ENCODE measurements at places on chromosomes 11 and 22.

DNA sequence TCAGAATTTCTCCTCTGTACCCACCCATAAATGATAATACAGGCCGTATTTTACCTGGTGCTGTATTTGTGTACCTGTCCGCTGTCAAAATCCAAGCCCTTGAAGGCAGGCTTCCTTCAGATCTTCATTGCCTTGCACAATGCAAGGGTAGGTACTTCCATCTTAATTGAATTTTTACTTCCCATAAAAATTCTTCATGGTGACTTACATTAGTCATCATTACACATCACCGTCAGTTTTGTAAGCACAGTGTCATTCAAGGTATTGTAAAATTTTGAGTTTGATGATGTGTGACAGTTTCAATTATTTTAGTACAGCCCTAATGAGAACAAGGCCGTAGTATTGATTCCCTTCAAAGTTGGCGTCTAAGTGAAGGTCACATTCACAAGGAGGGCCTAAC is 770 bp upstream of the TSG101 start:
- no peaks in the 10 kb centered on the region for H3K36me3 ChIP-seq
- H3K4me3 ChIP-seq: peak overlapping the region; percentile 52
- peaks cover 13% of the 10 kb centered on the region for H3K4me1 ChIP-seq
- no peaks in the 10 kb centered on the region for H3K27me3 ChIP-seq
- no peak for DNase-seq

- H3K27me3 ChIP-seq: no peaks in the 10 kb centered on the region
- H3K27ac ChIP-seq: no peak overlapping the region
- H3K4me1 ChIP-seq: no peaks in the 10 kb centered on the region
- H3K36me3 ChIP-seq: no peaks in the 10 kb centered on the region
- DNase-seq: no peak
- no peak overlapping the region for H3K4me3 ChIP-seq
These were observed 65.9 kb downstream of the PRR5L start for GRCh38 chr11:36361901-36362391.

DNA sequence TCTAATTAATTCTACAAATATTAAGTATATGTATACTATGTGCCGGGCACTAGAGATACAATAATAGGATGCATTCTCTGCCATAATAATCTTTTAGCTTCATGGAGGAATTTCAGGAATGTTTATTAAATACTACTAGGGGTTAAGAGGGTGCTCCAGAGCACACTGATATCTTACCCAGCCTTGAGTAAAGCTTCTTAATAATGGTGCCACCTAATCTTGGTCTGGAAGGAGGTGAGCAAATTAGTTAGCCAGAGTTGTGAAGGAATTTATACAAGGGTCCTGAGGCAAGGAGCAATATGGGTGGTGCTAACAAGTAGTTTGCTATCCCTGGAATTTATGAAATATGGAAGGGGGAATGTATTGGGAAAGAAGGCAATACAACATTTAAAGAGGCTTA is 21.7 kb downstream of the ELP4 start:
- H3K27ac ChIP-seq: no peak overlapping the region
- H3K27me3 ChIP-seq: no peaks in the 10 kb centered on the region
- H3K4me3 ChIP-seq: no peak overlapping the region
- DNase-seq: no peak
- H3K4me1 ChIP-seq: no peaks in the 10 kb centered on the region
- H3K36me3 ChIP-seq: no peaks in the 10 kb centered on the region

- H3K4me3 ChIP-seq: peak overlapping the region; percentile 89
- no peaks in the 10 kb centered on the region for H3K27me3 ChIP-seq
- no peaks in the 10 kb centered on the region for H3K36me3 ChIP-seq
- peak; percentile 54 for DNase-seq
These were observed 16.6 kb upstream of the SPTBN2 start for GRCh38 chr11:66745356-66746235.

- peak; percentile 71 for DNase-seq
- no peaks in the 10 kb centered on the region for H3K36me3 ChIP-seq
- H3K27me3 ChIP-seq: no peaks in the 10 kb centered on the region
- no peak overlapping the region for H3K27ac ChIP-seq
- no peak overlapping the region for H3K4me3 ChIP-seq
These were observed 298.3 kb downstream of the NTM start for GRCh38 chr11:131668500-131669400.

- no peaks in the 10 kb centered on the region for H3K4me1 ChIP-seq
- no peaks in the 10 kb centered on the region for H3K27me3 ChIP-seq
- H3K27ac ChIP-seq: no peak overlapping the region
- H3K36me3 ChIP-seq: no peaks in the 10 kb centered on the region
- no peak overlapping the region for H3K4me3 ChIP-seq
These were observed 151.4 kb downstream of the FBXO7 start for GRCh38 chr22:32625985-32626384.

- no peak overlapping the region for H3K4me3 ChIP-seq
- no peaks in the 10 kb centered on the region for H3K36me3 ChIP-seq
- peak; percentile 58 for DNase-seq
- no peak overlapping the region for H3K27ac ChIP-seq
- no peaks in the 10 kb centered on the region for H3K27me3 ChIP-seq
These were observed 1.9 kb upstream of the PEX26 start for GRCh38 chr22:18075720-18076497.

GRCh38 chr11:96103102-96103501 is 179.2 kb upstream of the MTMR2 start:
- H3K36me3 ChIP-seq: no peaks in the 10 kb centered on the region
- no peak for DNase-seq
- no peak overlapping the region for H3K27ac ChIP-seq
- H3K27me3 ChIP-seq: no peaks in the 10 kb centered on the region

GRCh38 chr22:20464096-20464614 is 26.5 kb upstream of the SCARF2 start:
- no peaks in the 10 kb centered on the region for H3K4me1 ChIP-seq
- peaks cover 9% of the 10 kb centered on the region for H3K36me3 ChIP-seq
- no peaks in the 10 kb centered on the region for H3K27me3 ChIP-seq
- DNase-seq: no peak
- no peak overlapping the region for H3K27ac ChIP-seq
- H3K4me3 ChIP-seq: no peak overlapping the region

GRCh38 chr11:93039531-93040240 is 70.2 kb downstream of the MTNR1B start:
- no peaks in the 10 kb centered on the region for H3K27me3 ChIP-seq
- no peak for DNase-seq
- H3K4me3 ChIP-seq: no peak overlapping the region
- H3K36me3 ChIP-seq: no peaks in the 10 kb centered on the region
- no peak overlapping the region for H3K27ac ChIP-seq

GRCh38 chr11:71223081-71223405 is 29.3 kb downstream of the SHANK2 start:
- H3K4me3 ChIP-seq: no peak overlapping the region
- no peaks in the 10 kb centered on the region for H3K27me3 ChIP-seq
- H3K36me3 ChIP-seq: no peaks in the 10 kb centered on the region
- H3K27ac ChIP-seq: no peak overlapping the region

GRCh38 chr11:9722023-9722422 is 58.1 kb downstream of the SWAP70 start:
- no peaks in the 10 kb centered on the region for H3K27me3 ChIP-seq
- H3K4me1 ChIP-seq: peaks cover 24% of the 10 kb centered on the region
- no peak overlapping the region for H3K4me3 ChIP-seq
- no peaks in the 10 kb centered on the region for H3K36me3 ChIP-seq
- no peak for DNase-seq

DNA sequence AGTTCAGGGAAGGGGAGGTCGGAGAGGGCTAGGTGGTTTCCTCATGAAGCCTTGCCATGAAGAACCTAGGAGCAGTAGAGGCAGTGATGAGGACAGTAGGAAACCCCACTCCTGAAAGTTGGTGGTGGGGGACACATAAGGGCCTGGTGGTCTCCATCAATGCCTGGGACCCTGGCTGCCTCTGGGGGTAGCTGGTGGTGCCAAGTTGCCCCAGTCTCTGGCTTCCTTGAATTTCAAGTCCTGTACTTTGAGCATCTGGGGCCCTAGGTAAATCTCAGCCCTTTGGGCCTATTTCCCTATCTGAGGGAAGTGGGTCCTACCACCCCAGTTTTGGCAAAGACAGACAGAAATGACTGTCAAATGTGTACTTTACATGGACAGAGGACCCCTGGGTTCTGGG is 28.1 kb downstream of the AMPD3 start:
- no peak overlapping the region for H3K27ac ChIP-seq
- no peaks in the 10 kb centered on the region for H3K36me3 ChIP-seq
- DNase-seq: no peak
- H3K4me3 ChIP-seq: no peak overlapping the region
- H3K4me1 ChIP-seq: no peaks in the 10 kb centered on the region

DNA sequence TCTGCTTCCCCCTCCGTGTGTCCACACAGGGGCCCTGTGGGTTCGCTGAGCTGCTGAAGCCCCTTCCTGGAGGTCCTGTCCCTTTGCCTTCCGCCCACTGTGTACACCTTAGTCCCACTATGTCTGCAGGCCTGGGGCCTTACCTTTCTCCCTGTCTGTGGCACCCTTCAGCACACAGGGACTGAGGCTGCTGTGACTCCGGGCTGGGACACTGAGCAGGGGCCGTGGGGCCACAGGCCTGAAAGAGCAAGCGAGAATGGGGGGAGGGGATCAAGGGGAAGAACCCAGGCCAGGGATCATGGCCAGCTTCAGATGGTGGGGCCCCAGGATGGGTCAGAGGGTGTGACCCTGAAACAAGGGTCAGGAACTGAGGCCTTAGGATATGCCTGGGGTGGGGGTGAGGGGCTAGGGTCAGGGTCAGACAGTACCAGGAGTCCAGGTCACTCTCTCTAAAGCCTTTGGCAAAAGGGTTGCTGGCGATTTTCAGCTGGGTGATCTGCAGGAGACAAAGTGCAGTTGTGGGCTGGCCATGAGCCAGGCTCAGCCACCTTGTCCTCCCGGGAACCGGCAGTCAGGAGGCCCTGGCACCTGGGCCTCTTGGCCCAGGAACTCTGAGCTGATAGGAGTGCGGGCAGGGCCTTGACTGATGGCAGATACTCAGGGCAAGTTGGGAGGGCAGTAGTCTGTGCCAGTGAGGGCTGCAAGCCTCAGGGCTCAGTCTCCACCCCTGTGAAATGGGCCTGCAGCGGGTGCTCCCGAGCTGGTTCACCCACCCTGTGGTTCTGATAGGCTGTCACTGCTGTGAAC is 2.6 kb upstream of the NUDT8 start:
- H3K27me3 ChIP-seq: no peaks in the 10 kb centered on the region
- no peak overlapping the region for H3K4me3 ChIP-seq
- peak; percentile 87 for DNase-seq
- H3K27ac ChIP-seq: peak overlapping the region; percentile 30

DNA sequence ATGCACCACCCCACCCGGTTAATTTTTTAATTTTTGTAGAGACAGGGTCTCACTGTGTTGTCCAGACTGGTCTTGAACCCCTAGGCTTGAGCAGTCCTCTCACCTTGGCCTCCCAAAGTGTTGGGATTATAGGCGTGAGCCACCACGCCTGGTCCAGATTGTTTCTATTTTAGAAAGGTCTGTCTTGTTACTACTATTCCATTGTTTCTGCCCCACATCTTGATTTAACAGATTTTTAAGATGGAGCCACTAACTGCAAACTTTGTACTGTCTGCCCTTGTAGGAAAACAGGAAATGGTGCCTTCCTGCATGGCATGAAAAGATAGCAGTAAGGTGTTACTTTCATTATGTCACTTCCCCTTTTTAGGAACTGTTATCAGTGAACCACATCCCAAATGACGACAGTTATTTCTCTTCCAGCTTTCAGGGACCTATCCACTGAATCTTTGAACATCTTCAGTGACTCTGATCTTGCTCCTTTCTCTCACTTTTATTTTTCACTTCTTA is 23.2 kb downstream of the TAF1D start:
- no peak overlapping the region for H3K4me3 ChIP-seq
- no peaks in the 10 kb centered on the region for H3K36me3 ChIP-seq
- H3K27ac ChIP-seq: no peak overlapping the region
- no peak for DNase-seq
- H3K27me3 ChIP-seq: no peaks in the 10 kb centered on the region
- no peaks in the 10 kb centered on the region for H3K4me1 ChIP-seq

DNA sequence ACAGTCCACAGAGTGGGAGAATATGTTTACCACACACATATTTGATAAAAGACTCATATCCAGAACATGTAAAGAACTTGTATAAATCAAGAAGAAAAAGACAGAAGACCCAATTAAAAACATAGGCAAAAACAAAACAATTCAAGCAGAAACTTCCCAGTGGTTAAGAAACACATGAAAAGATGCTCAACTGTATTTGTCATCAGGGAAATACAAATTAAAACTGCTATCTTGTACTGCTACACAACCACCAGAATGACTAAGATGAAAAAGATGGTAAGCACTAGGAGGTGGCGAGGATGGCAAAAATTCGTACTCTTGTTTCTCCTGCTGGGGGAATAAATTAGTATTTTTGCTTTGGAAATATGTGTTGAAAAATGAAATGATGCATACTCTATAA is 192.3 kb upstream of the C11orf87 start:
- H3K4me3 ChIP-seq: no peak overlapping the region
- no peaks in the 10 kb centered on the region for H3K4me1 ChIP-seq
- H3K27me3 ChIP-seq: no peaks in the 10 kb centered on the region
- no peak overlapping the region for H3K27ac ChIP-seq
- no peak for DNase-seq

DNA sequence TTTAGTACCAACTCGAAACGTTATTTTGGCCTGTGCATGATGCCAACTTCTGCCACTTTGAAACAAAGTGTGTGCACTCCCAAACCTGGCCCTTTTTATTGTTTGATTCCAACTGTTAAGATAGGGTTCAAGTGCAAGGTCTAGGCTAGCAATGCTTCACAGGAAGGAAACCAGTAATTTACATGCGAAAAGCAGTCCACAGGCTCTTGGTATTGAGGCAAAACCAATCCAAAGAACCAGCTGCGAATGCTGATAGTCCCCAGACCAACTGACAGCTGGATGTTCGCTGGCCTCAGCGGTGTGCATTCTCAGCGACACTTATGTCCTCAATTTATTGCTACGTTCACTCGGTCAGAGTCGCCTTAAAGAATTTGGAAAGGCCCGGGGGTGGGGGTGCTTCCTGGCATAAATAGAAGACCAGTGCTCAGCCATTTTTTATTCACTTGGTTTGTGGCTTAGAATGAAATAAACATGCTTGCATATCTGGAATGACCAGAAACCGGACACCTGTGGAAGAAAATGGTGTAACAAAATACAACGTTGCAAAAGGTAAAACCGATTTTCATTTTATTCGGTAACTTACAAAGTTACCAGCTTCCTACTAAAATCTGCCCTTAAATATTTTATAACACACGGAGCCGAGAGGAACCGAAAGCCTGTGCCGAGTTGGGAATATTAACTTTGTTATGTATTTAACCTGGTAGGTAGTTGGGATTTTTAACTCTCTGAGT is 1.6 kb downstream of the CPT1A start:
- peak overlapping the region; percentile 64 for H3K4me3 ChIP-seq
- H3K36me3 ChIP-seq: no peaks in the 10 kb centered on the region
- H3K4me1 ChIP-seq: peaks cover 31% of the 10 kb centered on the region
- H3K27me3 ChIP-seq: no peaks in the 10 kb centered on the region
- no peak for DNase-seq
